ENCODE measurements at places on chromosomes 12 and 14.

DNA sequence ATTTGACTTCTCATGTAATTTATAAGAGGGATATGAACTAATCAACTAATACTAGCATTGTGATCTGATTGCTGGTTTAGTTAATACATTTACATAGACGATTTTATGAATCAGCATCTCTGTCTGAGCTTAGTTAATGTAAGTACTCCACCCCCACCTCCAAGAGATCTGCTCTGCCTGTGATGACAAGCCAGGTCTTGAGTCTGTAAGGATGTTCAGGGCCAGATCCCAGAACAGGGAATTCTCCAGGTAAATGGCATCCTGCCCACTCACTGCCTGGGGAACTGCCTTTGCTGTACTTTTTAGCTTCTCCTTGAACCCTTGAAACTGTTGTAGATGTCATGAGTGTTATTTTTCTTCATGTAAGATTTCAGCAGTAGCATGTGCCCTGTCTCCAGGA, 289.8 kb downstream of the RGS6 start:
- no peak for DNase-seq

GRCh38 chr12:66693901-66694513, 15.1 kb upstream of the GRIP1 start:
- DNase-seq = no peak

DNA sequence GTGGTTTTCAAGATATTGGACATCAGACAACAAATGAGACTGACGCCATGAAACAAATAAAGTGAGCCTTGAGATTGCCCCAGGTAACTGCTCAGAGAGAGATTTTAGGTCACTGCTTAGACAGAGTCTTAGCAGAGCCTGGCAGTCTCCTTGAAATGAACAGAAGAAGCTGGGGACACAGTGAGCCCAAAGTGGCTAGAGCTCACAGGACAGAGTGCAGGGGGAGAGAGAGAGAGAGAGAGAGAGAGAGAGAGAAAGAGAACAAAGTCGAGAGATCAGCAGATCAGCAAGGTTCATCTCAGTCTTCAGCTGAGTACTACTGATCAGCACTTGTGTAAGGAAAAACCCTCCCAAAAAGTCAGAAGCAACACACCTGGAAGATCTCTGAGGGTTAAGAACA, 147.4 kb downstream of the RMST start:
- DNase-seq = no peak

GRCh38 chr14:61472011-61472672, 150.8 kb downstream of the PRKCH start:
- DNase-seq = no peak

GRCh38 chr12:127771546-127771945, 495.4 kb upstream of the TMEM132C start:
- no peak for DNase-seq

DNA sequence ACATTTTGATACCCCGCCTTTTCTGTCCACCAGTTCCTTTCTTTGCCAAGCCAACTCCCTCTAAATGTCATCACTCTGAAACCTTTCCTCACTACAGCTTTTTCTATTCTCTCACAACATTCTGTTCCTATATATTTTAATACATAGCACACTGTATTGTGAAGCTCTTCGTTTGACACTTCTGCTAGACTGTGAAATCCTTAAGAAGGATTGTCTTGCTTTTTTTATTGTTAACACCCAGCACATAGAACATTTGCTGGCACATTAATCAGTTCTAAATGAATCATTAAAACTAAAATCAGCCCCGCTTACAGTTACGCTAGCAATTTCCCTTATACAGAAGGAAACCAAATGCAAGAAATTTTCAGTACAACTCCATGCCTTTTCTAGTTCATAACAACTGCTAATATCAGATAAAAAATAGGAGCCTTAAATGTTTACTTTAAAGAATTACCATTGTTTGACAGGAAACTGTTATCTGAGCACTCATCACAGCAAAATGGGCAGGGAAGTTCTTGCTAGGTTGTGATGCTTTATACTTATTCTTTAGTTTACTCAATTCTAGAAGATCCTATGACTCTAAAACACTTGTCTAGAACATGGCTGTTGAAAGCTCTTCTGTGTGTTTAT, 93.5 kb downstream of the PPP1R12A start:
- DNase-seq = no peak

DNA sequence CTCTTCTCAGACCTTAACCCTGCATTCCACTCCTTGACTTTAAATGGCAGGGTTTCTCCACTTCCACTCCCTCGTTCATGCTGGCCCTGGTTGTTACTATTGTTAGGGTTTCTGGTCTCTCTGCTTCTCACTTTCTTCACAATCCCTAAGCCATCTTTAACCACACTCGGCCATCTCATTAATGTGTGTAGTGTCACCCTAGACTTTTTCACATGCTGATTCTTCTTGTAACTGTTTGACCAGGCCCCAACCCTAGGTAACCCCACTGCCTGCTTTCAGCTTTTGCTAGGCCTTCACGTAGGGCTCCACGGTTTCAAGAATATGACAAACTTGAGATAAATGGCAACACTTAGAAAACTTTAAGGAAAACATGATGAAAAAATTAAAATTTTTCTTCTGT, 195.1 kb downstream of the IPO8 start:
- no peak for DNase-seq

DNA sequence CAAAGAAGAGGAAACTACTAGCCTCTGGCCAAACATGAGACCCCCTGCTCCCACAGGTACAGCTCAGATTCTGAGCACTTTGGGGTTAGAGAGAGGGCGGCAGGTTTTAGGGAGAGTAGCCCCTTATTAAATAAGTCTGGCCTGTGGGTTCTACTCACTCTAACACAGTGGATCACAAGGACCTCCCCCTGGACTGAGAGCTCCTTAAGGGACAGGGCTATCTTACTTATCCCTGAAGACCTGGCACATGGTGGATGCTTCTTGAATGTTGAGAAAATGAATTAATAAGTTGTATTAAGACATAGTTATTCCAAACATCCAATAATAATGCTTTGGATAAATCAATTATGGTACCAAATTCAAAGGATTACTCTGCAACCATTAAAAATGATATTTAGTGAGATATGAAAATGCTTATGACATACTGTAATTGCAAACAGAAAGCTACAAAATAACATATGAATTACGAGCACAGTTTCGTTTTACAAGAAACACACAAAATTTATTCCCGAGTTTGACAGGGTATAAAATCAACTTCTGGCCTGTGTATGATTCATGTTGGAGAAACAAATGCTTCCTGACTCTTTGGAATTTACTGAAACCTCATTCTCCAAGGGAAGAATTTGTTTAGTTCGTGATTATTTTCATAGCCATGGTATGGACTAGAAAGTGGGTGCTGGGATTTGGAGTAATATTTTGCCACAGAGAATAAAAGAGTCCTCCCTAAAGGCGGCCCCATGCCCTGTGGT, 59.3 kb upstream of the BDKRB2 start:
- DNase-seq = no peak

DNA sequence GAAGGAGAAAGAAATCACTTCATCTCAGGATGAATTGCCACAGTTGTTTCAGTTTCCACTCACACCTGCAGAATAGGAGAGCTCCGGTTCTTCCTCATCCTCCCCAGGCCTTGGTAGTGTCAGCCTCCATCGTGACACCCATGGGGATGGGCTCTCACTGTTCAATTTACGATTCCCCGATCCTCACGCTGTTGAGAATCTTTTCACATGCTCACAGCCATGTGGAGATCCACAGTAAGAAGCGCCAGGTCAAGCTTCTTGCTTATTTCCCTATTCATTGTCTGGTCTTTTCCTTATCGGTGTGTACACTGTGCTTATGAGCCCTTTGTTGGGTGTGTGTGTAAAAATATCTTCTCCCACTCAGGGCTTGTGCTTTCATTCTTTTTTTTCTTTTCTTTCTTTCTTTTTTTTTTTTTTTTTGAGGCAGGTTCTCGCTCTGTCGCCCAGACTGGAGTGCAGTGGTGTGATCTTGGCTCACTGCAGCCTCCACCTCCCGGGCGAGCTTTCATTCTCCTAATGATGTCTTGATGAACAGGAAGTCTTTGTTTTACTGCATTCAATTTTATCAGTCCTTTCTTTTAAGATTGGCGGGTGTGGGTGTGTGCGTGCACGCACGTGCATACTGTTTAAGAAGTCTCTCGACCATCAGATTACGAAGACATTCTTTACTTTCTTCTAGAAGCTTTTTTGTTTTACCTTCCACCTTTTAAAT, 21.5 kb downstream of the RIN3 start:
- DNase-seq = no peak

DNA sequence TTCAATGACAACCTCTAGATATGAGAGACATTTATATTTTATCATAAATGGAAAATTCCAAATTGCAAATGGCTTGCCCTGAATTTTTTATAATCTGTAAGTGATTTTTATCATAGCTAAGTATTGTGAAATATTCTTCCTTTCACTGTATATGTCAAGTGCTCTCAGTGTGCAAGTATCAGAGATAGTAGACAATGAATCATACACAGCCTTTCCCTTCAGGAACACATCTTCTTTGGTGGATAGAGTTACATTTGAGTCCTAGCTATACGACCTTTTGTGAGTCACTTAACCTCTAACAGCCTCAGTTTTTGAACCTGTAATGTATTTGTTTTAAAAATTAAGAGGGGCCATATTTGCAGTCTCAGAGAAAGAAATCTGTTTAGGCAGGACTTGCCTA, 350.7 kb upstream of the SEL1L start:
- DNase-seq = no peak

- DNase-seq = no peak
Measured at GRCh38 chr14:61174987-61175386, 106.2 kb downstream of the TMEM30B start.

- DNase-seq = no peak
Measured at GRCh38 chr12:104372061-104372720, 68.7 kb downstream of the EID3 start.

DNA sequence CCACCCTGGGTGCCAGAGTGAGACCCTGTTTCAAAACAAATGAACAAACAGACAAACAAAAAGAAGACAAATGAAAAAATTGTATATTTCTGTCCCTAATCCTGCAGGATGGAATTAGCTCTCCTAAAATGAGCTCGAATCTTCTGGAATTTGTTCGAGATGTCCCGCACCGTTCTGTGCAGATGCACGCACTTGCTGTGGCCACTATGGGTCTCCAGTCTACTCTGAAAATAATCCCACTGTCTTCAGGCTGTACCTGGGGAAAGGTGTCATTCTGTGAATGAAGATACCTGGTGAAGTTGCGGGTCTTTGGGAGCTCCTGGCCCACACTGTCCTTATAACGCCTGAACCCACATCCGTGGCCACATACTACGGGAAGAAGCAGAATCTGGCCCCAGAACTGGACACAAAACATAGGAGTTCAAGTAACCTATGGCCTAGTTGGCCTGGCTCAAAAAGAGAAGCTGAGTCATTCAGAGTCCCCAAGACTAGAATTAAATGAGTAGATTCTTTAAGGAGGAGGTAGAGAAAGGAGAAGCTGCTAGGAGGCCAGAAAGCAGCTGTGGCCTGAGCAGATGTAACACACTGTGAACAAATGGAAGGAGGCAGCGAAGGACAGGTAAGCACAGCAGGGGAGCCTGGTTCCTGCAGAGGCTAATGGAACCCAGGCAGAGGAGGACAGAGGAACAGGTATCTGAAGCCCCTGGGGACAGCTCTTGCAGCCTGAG, 108.6 kb downstream of the FOXN3 start:
- no peak for DNase-seq

- DNase-seq = no peak
Measured at GRCh38 chr14:61753631-61754030, 8.6 kb upstream of the SNAPC1 start.

DNA sequence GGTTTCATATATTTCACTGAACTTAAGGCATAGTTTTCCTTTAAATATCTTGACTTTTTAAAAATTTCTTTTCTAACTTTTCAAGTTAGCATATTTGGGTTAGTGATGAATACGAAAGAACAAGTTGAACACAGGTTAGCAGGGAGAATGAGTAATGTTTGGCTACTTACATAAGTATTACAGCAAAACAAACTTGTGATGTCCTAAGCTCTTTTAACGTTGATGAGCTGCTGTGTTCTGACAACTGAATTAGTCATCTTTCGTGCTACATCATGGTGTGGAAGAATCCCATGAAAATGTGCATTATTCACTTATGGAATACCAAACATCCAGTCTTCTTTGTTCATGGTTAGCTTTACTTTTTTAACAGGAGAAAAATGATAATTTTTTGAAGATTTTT, 36.3 kb upstream of the PDZRN4 start:
- no peak for DNase-seq

GRCh38 chr14:59827401-59827800, 43.2 kb downstream of the RTN1 start:
- DNase-seq = no peak

DNA sequence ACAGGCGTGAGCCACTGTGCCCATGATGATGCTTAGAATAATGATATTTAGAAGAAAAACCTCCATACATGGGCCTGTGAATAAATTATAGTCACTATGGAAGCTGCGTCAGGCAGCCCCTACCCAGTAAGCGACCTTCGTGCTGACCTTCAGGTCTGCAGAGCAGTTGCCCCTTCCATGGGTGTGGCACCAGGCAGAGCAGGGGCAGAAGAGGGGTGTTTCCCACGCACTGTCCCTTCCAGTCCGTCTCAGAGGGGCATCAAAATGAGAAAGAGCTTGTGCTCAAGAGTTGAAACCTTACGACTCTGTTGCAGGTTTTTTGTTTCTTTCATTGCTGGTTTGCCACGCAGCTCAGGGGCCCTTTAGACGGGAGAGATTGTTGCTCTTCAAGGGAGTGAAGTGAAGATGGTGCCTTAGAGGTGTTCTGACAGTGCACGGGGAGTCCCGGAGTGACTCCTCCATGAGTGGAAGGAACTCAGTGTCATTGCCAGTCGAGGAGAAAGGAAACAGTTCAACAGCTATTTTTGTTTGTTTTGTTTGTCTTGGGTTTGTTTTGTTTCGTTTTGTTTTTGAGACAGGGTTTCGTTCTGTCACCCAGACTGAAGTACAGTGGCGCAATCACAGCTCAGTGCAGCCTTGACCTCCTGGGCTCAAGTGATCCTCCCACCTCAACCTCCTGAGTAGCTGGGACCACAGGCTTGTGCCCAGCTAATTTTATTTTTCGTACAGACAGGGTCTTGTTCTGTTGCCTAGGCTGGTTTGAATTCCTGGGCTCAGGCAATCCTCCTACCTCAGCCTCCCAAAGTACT, 13.9 kb downstream of the CKB start:
- DNase-seq = no peak

- no peak for DNase-seq
Measured at GRCh38 chr12:29883525-29883924, 99.8 kb upstream of the TMTC1 start.

DNA sequence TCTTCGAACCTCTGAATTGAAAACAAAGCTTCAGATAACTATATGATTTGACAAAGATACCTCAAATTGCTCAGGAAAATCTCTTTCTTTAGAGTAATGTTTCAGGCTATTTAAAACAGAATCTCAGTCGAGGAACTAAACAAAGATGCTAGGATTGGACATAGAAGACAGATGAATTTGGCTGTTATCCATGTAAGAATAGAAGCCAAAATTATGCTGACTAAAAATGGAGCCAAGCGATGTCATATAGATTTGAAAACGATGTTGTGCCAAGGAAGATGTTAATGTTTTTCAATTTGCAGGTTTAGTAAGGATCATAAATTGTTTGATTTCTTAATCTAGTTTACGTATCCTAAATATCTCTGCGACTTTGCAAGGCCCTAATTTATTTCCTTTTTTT, 295.9 kb downstream of the FOXG1 start:
- DNase-seq = no peak

- DNase-seq = no peak
Measured at GRCh38 chr12:96314723-96315122, 85.5 kb downstream of the CDK17 start.
